ENCODE measurements at places on chromosomes 1 and 21. TPM values are rescaled to one million over a fixed set of nuclear protein-coding genes. Genes with fewer than 3 reads are reported as not detected.
A peak's percentile ranks its signal among the peaks of the same experiment; 100 is the strongest.

SLC30A2 gene
- total RNA-seq: 9.2 TPM

DNM3 gene
- total RNA-seq: 4.7 TPM

- peaks cover 4% of the 10 kb centered on the region for H3K4me1 ChIP-seq
- no peak overlapping the region for H3K4me3 ChIP-seq
- no peak overlapping the region for H3K27ac ChIP-seq
- peaks cover 24% of the 10 kb centered on the region for H3K36me3 ChIP-seq
- DNase-seq: no peak
Observed at GRCh38 chr1:169288011-169288414, 79.6 kb downstream of the NME7 start.

DNA sequence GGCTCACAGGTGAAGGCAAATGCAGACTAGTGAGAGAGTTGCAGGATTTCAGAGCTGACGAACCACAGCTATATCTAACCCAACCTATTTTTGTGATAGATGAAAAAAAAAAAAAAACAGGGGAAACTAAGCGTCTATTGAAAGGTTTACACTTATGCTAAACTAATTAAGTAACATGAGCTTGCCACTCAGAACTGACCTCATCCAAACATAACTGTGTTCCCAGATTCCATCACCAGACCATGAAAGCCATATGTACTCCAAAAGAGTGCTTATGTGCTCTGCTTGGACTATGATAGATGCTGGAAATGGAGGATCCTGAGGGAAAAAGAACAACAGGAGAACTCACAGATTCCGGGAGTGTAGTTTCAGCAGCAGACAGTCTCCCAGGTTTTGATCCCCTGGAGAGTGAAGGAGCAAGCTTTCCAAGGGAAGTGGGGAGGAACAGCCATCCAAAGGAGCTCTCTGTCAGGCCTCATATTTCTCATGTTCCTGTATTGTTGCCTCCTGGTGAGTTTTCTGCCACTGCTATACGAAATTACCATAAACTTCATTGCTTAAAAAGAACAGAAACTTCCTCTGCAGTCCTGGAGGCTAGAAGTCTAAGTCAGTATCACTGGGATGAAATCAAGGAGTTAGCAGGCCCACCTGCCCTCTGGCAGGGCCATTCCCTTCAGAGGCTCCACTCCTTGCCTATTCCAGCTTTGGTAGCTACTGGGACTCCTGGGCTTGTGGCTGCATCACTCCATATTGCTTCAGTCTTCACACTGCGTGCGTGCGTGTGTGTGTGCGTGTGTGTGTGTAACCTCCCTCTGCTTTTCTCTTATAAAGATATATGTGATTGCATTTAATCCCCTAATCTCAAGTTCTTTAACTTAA, 38.1 kb downstream of the NIBAN1 start:
- no peak overlapping the region for H3K4me3 ChIP-seq
- no peaks in the 10 kb centered on the region for H3K36me3 ChIP-seq
- no peak for DNase-seq

DNA sequence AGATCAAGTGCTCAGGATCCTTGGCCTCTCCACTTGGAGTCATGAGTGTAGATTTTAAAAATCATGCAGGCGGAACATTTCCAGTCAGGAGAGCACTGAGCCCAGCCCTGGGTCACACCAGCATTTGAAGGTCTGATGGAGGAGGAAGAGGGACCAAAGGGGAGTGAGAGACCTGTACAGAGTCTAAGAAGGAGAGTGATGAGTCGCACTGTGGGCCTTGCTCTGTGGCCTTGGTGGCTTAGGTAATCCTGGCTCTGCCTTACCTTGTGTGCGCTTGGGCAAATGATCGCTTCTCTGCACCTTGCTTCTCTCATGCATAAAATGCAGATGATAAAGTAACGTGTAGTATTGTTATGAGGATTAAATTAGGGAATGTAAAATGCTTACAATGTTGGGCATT, 225.3 kb downstream of the SDCCAG8 start:
- peaks cover 7% of the 10 kb centered on the region for H3K36me3 ChIP-seq
- no peak for DNase-seq
- H3K27ac ChIP-seq: no peak overlapping the region
- peaks cover 3% of the 10 kb centered on the region for H3K27me3 ChIP-seq
- peaks cover 14% of the 10 kb centered on the region for H3K4me1 ChIP-seq
- H3K4me3 ChIP-seq: no peak overlapping the region

DNA sequence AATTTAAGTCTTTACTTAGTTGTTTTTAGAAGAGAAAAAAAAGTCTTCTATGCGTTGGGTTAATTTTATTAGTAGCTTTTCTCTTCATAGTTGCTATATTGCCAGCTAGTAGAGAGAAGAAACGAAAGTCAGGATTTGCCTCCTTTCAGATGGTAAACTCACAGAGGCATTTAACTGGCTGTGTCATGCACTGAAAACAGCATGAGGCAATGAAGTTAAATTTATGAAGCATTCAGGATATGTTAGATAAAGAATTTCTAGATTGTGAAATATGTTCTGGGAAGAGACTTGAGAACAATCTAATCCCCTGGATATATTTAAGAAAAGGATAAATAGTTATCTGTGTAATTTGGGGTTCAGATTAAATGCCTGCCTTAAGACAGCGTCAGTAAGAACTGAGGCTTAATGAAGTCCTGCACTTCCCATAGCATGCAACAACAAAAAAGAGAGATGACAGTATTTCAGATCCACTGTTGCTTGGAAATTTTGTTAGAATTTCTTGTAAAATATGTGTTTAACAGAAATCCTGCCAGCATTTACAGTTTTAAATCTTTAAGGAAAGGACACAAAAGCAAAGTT, 1.7 kb downstream of the ANGPTL1 start:
- DNase-seq: no peak
- H3K27ac ChIP-seq: peak overlapping the region; percentile 51
- H3K36me3 ChIP-seq: peaks cover 8% of the 10 kb centered on the region
- peak overlapping the region; percentile 5 for H3K4me3 ChIP-seq
- H3K4me1 ChIP-seq: peaks cover 49% of the 10 kb centered on the region
- H3K27me3 ChIP-seq: no peaks in the 10 kb centered on the region
